ENCODE measurements at places on chromosomes 13 and 19. TPM values are rescaled to one million over a fixed set of nuclear protein-coding genes. Genes with fewer than 3 reads are reported as not detected.

SMIM44 gene
- not detected for total RNA-seq

HTR2A gene
- 0.54 TPM for total RNA-seq

KCNN1 gene
- 0.20 TPM for total RNA-seq

KEAP1 gene
- 73.1 TPM for total RNA-seq

LILRB1 gene
- total RNA-seq, result 0.93 TPM

OLFM4 gene
- total RNA-seq, result 0.13 TPM

C1QTNF9 gene
- total RNA-seq, result not detected

ZNF345 gene
- total RNA-seq, result 7.8 TPM

GIPC3 gene
- total RNA-seq, result 0.94 TPM

TEX29 gene
- 1.9 TPM for total RNA-seq

NPAS1 gene
- not detected for total RNA-seq

DPF1 gene
- total RNA-seq, result not detected

Measured in gastroesophageal sphincter (tissue), 4 donors.